Pons (tissue), 1 donor: ENCODE measurements at places on chromosomes 11 and 22.
A peak's percentile ranks its signal among the peaks of the same experiment; 100 is the strongest.

DNA sequence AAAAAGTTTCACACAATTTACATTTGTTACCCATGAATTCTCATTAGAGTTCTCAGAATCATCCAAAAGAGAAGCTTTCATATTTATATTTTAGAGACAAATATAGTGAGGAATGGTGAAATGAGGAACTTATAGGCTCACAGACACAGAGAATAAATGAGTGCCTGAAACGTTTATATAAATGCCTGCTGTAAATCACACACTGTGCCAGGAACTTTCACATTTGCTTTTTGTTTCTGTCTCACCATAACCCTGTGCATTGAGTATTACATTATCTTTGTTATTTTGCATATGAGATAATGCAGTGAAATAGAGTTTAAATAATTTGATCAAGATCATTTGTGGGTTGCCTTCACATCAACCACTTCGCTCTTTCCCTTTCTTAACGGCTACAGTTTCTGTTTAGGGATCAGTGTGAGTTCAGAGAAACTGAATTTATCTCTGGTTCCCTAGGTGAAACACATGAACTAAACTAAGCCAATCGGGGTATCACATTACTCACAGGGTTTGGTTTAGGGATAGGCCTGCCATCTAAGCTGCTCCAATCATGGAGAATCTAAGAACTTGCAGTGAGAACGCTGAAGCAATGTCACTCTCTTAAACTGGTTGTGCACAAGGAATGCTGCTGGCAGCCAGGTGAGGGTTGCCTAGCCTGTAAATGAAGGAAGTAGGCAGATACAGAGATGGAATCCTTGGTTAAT lies 1339.2 kb upstream of the TENM4 start:
- DNase-seq: no peak

- no peak for DNase-seq
Measured at GRCh38 chr11:118939953-118940598, 14.3 kb upstream of the BCL9L start.

GRCh38 chr11:23280088-23280487 lies 419.8 kb upstream of the CCDC179 start:
- DNase-seq: no peak

DNA sequence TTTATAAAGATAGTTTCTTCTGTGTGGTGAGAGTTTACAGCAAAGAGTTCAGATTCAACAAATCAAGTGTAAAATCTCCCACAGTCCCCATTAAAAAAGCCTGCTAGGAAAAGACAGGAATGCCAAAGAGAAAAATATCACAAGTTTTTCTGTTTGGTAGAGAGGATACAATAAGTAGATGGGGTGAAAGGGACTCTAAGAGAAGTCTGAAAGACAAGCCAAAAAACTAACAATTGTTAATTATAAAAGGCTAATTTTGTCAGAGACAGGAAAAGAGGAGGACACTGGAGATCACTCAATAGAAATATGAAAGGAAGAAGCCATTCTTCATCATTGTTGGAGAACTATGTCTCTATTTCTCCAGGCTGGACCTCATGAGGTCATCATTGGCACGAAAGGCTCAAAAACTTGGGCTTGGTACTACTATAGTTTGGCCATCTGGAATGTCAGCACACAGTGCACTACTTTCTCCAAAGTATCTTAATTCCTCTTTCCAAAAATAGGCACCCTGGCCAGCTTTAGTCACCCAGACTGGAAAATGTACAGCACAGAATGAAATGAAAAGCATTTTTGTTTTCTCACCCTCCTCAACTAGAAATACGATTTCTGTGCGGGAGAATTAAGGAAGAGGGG lies 531 bp upstream of the SOX6 start:
- peak; percentile 79 for DNase-seq
